CD4-positive, alpha-beta T cell treated with Interleukin-17A for 4 hours (primary cell): ENCODE measurements at places on chromosomes 4 and X.

DNA sequence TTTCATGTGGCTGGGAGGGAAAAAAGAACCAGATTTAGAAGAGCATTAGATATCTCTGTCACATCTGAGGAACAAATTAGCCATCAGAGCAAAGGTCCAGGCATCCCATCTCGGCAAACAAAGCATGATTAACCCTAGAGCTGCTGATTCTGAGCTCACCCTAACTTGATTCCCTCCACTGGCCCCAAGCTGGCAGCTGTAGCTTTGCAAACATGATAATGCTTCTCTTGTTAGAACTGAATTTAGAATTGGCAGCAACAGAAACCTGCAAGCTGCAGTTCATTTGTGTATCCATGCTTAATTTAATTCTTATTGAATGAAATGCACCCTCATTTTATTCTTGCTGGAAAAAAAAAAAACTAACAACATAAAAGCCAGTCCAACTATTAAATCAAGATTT is 289.2 kb downstream of the IL1RAPL1 start:
- DNase-seq: no peak

DNA sequence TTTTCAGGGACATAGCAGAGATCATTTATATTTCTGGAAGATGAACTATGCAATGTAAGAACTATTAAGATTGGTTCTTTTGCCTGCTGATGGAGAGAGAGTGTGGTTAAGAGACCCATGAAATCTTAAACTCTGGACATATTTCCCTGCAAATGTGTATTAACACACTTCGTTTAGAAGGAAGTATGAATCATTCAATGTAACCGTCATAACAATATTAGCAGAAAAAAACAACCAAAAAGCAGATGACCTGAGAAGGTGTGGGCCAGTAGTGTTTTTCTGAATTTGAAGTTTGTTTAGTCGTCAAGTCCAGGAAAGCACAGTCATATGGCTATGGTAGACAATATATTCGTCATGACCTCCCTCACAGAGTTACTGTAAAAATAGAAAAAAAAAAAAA is 2.5 kb upstream of the TMPRSS11D start:
- DNase-seq: no peak

GRCh38 chr4:76968937-76969336 is 19.4 kb downstream of the SEPTIN11 start:
- no peak for DNase-seq

GRCh38 chr4:138868562-138868961 is 147.0 kb upstream of the NOCT start:
- no peak for DNase-seq

DNA sequence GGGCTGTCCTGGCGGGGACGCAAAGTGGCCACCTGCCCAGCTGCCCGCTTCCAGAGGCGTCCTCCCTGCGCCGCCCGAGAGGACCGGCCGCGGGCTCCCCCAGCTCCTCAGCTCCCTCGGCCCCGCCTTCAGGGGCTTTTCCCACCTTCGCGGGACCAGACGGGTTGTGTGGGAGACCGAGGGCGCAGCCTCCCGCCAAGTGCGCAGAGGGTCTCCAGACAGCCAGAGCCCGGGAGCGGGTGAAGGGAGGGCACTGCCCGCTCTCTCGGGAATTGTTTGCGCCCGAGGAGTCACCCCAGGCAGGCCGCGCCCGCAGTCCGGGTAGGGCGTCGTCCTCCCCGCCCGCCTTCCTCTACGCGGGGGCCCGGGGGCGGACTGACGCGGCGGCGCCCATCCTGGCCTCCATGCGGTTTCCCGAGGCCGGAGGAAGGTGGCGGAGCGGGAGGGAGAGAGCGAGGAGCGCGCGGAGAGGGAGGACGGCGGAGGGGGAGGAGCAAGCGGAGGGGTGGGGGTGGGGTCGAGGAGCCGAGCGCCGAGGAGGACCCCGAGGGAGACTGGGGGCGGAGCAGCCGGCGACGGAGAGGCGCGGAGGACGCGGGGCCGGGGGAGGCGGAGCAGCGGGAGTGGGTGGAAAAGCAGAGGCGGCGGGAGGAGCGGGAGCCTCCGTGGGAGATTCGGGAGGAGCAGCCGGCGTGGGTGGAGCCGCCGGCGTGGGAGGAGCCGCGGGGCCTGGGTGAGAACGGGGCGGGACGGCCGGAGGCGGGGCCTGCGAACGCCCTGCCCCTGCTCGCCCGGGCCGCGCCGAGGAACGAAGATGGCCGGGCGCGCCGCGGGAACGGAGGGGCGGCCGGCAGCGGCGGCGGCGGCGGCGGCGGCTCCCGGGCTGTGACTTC is 47.5 kb downstream of the CLDN34 start:
- peak; percentile 86 for DNase-seq

DNA sequence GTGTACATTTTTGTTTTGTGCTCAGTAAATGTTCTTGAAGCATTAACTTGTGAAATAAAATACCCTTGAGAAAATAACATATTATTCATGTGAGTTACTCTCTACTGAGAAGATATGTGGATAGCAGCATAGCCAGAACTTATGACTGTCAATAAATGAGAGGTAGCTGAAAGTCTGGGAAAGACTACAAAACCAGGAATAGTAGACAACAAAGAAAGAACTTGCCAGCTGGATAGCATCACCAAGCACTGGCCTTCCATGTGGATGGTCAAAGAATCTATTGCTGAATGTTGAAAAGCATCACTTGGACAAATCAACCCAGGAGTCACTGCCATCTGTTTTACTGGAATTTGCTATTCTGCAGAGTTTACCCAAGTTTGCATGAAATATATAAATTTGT is 650.0 kb upstream of the HTR2C start:
- DNase-seq: no peak

DNA sequence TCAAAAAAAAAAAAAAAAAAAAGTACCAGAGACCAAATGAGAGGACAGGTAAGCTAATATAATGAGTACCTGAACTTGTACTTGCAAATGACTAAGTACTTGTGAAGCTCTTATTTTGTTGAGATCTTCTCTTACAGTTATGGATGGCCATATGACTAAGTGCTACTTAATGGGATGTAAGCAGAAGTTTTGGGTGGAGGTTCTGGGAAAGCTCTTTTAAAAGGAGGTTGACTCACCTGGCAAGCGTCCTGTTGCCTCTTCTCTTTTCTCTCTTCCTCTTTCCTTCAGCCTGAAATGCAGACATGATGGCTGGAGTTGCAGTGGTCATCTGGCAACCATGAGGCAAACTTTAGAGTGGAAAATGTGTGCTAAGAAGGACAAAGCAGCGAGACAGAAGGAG is 36.9 kb upstream of the MED14 start:
- DNase-seq: no peak

DNA sequence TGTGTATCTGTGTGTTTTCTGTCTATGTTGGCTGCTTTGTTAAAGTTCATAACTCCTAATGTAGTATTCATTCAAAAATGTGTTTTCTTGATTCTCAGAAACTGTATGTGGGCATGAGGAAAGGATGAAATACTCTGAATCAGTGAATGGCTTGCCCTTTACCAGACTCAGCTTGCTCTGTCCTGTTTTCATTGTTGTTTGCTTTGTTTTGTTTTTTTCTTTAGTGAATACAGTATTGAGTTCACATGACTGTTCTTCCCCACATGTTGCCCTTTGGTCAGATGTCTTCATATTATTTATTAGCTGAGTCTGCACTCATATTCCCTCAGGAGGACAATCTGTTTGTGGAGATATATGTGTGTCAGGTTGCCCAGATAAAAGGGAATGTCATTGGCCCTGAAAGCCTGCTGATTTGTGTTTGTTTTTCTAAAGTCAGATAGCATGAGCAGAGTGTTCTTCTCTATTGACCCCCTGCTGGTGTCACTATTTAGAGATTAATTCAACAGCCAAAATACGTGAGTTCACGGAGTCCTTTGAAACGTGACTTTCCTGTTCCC is 1184.4 kb downstream of the RPA4 start:
- DNase-seq: no peak

GRCh38 chr4:104490096-104490769 is 4.5 kb downstream of the CXXC4 start:
- DNase-seq: no peak

GRCh38 chr4:84901173-84901572 is 65.3 kb downstream of the WDFY3 start:
- no peak for DNase-seq

GRCh38 chr4:9898596-9899305 is 117.3 kb downstream of the DRD5 start:
- DNase-seq: no peak
